ENCODE measurements at places on chromosomes 2 and 18.
A peak's percentile ranks its signal among the peaks of the same experiment; 100 is the strongest.

GRCh38 chr2:29309090-29310029, 194.1 kb downstream of the CLIP4 start:
- peak; percentile 68 for DNase-seq

DNA sequence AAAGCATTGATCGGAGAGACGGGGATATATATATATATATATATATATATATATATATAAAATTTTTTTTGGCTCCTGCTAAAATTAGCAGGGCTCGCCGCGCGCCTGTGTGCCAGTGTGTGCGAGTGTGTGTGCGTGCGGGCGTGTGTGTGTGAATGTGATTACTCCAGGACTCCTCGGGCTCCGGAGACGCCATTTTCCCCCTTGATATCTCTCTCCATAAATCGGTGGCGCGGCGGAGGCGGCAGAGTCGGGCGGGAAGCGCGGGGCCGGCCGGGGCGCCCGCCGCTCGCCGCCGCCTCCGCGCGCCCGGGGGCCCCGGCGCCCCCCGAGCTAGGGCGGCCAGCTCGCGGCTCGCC, 795 bp upstream of the SETBP1 start:
- peak; percentile 56 for DNase-seq

DNA sequence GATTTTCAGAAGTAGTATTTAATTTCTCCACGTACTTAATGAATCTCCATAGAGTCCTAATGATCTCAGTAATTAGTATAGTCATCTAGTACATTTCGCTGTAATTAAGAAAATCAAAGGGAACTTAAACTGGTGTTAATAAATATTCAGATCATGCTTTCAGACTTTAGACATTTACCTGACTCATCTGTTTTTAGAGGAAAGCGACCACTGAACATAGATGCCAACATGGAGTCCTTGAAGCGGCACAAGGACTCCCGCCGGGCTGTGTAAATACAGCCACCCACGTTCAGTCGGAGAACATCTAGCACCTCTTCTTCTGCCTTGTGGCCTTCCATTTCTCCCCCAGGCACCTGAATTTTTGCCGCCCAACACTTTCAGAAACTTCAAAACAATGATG, 3.2 kb downstream of the KCTD18 start:
- DNase-seq: no peak

DNA sequence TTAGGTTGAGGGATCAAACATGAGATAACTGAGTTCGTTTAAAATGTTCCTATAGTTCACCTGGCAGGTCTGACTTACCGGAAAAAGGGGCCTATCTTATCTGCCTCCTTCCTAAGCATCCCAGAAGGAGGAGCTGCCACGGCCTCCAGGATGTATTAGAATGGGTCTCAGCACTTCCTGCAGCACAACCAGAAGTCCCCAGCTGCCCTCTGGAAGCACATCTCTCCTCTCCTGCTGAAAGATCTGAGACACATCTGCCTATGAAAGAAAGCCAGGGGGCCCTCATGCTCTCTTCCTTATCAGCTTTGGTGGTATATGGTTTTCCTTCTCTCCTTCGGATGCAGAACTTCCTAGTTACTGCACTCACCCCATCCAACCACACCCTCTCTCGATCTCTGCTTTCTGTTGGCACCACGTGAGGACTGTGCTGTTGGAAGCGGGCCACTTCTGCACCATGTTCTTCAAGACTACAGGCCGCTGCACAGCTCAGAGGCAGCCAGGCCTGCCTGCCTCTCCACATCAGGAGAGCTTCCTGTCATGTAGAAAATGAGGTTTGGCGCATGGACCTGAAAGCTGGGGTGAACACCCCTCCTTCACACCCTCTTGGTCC, 6.5 kb downstream of the IGFBP5 start:
- no peak for DNase-seq

Data from RPMI7951 (cell line).